NB4 (cell line): ENCODE measurements at places on chromosomes 12 and 14.
A peak's percentile ranks its signal among the peaks of the same experiment; 100 is the strongest.

GRCh38 chr14:59150990-59151389 lies 37.5 kb upstream of the DAAM1 start:
- DNase-seq, result peak; percentile 60

DNA sequence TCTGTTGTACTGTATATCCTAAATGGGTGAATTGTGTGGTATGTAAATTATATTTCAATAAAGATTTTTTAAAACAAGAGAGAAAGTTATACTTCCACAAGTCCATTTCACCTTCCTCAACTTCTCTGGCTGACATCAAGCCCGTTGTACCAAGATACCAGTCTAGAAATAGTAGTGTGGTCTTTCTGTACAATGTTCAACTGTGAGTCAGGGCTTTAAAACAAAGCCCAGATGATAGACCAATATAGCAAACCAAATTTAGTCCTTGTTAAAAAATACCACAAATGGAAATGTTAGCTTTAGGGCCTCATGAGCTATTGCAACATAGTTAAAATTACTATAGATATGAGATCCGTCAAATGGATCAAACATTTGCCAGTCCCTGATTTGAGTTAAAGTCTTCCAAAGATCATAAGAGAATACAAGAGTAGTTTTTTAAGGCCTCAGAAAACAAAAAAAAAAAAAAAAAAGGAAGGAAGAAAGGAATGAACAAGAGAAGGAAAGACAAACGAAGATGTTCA lies 49.0 kb upstream of the EGLN3 start:
- no peak for DNase-seq

DNA sequence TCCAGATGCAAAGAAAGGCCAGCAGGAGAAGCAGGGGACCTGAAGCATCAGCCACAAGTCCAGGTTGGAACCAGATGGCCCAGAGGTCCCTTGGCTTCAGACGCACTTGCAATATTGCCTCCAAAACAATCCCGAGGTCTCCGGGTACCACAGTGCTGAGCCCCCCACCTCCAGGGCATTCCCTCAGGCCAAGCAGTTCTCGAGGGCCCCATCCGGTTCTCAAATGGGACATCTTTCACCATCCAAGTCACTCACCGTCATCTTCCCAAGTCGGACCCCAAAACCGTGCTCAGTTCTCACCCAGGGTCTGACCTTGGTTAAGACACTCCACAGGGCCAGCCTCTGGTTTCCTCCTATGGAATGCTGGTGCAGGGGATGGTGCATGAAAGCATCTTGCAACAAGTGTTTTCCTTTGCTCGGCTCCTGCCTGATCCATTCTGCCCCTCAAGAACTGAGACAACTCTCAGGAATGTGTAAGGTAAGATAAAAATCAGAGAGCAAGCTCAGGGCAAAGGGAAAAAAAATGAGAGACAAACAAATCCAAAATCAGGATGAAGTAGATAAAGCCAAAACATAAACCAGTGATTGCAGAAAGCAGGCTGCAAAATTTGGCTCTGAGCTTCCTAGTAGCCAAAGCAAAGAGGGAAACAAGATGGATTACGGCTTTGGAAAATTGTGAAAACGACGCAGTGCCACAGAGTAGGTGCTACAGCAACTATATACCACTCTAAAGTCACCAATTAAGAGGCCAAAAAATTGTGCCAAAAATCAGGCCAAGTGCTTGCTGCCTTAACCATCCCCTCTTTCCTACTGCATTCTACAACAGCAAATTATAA lies 8.0 kb downstream of the NCOR2 start:
- no peak for DNase-seq

DNA sequence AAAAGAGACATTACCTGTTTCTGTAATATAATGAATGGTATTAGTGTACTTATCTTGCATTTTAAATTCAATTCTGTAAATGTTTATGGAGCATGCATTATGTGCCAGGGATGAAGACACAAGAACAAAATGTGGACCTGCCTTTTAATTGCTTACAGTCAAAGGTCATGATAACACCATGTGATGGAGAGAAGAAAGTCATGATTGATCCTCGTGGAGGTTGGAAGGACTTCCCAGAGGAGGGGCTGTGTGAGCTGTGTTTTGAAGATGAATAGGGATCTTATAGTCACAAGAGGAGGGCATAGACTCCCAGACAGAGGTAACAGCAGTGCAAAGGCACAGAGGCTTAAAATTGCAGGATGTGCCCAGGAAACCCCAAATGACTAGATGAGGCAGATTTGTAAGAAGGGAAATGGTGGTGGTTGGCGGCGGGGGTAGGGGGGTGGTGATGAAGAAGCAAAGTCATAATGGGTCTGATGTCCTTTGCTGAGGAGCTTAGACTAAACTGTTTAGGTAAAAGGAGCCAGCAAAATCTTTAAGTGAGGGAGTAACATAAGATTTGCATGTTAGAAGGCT lies 151.5 kb downstream of the PRKCH start:
- DNase-seq, result peak; percentile 39

- peak; percentile 62 for DNase-seq
Observed at GRCh38 chr14:23568600-23569331, 1.2 kb upstream of the AP1G2 start.

DNA sequence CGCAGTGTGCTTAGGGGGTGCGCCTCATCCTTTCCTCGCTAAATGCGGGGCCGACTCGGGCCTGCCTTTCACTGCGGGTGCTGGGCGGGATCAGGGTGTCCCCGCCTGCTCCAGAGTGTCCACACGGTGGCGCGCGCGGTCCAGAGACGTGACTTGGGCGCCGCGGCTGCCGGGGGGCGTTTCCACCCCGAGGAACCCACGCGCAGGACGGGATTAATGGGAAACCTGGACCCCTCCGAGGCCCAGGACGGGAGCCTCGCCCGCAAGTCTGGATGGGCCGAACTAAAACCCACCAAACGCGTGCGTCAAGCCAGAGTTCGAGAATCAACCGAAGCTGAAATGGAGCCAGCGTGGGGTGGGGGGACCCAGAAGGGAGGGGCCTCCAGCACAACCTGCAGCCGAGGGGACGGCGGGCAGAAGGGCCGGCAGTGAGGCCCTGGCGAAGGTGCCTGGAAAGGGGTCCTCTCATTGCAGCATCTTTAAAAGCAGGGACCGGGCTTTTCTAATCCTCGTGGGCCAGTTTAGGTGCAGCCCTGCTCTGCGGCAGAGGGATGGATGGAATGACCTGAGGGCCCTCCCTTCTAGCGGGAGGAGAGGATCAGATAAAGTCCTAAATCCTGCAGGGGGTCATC lies 93.3 kb downstream of the NINJ2 start:
- peak; percentile 77 for DNase-seq

DNA sequence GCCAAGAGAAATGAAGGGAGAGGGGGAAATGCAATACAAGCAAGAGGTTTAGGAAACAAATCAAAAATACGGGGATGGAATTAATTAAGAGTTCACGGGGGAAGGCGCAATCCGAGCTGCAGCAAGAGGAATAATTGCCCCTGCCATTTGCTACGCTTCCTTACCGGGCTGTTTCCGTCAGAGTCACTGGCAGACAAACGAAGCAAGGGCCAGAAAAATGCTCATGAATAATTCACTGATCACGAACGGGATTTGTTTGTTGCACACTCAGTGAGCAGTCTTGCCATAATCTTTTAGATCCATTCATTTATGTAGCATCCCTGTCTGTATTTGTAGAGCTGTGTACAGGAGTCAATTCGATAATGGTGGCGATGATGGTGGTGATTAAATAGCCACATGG lies 39.0 kb downstream of the PLXNC1 start:
- DNase-seq, result no peak

- no peak for DNase-seq
Observed at GRCh38 chr12:123033392-123034021, 53.0 kb downstream of the ARL6IP4 start.

DNA sequence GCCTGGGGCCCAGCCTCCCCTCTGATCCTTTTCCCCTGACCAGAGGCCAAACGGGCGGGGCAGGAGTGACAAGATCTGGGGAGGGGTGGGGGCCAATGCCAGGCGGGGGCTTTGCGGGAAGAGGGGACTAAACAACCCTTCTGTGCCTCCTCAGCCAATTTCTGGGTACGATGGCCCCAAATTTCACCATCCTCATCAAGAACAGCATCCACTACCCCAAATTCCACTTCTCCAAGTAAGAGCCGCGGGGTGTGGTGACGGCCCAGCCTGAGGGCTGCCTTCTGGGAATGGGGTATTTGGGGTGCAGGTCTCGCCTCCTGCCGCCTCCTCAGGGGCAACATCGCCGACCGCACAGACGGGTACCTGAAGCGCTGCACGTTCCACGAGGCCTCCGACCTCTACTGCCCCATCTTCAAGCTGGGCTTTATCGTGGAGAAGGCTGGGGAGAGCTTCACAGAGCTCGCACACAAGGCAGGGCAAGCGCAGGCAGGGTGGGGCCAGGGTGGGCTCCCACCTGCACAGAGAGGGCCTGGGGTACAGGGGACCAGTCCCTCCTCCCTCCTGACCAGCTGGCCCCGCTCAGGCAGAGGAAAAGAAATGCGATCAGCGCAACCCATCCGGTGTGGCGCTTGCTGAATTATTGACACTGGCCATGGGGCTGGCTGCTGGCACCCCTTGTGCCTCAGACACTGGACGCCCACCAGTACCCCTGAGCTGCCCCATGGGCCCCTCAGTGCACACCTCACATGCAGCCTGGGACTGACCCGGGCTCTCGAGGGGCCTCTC lies 1.7 kb downstream of the P2RX2 start:
- no peak for DNase-seq

GRCh38 chr12:113453330-113453729 lies 18.3 kb downstream of the LHX5 start:
- DNase-seq, result no peak

DNA sequence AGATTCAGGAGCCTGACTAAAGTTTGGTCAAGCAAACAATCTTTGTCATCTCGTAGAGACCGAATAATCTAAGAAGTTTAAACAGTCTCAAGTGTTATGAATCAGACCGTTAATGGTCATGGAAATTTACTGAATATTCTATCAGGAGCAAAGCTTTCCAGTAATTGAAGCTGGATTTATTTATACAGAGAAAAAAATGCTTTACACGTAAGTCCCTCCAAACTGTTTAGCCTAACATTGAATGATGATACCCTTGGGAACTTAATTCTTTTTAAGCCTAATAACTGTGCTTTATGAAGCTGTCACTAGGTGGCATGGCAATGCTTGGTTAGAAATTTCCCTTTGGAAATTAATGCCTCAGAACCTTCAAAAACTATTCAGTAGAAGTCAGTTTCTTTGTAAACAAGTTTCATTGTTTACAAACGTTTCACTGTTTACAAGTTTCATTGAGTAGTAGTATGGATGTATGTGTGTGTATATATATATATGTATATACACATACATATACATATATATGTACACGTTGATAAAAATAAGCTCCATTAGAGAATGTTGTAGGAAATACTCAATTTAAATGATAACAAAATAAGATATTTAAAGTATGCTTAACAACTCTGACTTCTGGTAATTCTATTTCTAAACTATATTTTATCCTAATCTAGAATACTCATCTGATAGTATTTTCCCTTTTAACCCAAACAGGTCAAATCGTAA lies 32.1 kb downstream of the DEPDC4 start:
- DNase-seq, result peak; percentile 68

- DNase-seq, result no peak
Observed at GRCh38 chr12:112750971-112751370, 40.6 kb upstream of the RPH3A start.

- DNase-seq, result no peak
Observed at GRCh38 chr12:114841557-114842251, 157.7 kb upstream of the TBX3 start.

DNA sequence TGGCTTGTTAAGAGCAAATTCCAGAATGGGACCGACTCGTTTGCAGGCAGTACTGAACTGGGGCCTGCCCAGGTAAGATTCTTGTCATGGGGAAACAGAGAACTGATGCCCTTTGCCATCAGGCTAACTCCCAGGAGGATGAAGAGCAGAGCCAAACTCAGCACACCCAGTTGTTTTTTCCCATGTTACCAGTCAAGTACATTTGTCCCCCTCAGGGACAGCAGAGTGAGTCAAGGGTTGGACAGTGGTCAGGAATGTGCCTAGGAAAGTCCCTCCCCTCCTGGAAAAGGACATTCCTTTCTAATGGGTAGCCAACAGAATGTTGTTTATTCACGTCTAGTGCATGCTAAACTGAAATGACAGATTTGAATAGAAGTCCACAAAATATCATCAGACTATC lies 1.6 kb downstream of the ART4 start:
- DNase-seq, result no peak

DNA sequence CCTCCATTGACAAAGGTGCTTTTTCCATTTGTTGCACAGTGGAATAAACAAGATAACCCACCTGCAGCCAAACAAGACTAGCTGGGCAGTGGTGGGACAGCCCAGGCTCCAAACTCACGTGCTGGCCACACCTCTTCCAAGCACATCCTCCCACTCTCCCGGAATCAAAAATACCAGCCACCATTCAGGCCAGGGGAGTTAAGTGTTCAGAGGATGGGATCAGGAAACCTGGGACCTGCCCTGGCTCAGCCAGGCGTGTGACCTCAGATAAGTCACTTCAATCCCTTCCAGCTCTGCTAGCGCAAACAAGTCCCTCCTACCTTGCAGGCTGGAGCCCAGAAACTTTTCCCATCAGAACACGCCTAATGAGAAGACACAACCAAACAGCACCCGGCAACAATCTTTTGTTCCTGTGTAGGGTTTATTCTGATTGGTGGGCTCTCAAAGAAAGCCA lies 43.3 kb downstream of the ACTN1 start:
- DNase-seq, result no peak

DNA sequence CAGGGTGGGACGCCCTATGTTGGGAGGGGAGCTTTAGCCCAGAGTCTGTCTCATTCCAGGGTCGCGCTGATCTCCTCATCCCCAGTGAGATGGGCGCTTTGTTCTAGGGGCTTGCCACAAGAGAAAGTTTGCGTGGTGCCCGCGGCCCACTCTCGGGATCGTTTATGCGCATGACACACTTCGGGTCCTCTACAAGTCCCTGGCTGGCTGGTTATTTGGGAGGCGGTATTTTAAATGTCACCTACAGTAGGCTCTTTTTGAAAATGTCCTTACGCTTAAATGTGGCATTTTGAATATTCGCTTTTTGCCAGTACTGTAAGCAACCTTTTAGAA lies 541 bp downstream of the GOLT1B start:
- peak; percentile 72 for DNase-seq

DNA sequence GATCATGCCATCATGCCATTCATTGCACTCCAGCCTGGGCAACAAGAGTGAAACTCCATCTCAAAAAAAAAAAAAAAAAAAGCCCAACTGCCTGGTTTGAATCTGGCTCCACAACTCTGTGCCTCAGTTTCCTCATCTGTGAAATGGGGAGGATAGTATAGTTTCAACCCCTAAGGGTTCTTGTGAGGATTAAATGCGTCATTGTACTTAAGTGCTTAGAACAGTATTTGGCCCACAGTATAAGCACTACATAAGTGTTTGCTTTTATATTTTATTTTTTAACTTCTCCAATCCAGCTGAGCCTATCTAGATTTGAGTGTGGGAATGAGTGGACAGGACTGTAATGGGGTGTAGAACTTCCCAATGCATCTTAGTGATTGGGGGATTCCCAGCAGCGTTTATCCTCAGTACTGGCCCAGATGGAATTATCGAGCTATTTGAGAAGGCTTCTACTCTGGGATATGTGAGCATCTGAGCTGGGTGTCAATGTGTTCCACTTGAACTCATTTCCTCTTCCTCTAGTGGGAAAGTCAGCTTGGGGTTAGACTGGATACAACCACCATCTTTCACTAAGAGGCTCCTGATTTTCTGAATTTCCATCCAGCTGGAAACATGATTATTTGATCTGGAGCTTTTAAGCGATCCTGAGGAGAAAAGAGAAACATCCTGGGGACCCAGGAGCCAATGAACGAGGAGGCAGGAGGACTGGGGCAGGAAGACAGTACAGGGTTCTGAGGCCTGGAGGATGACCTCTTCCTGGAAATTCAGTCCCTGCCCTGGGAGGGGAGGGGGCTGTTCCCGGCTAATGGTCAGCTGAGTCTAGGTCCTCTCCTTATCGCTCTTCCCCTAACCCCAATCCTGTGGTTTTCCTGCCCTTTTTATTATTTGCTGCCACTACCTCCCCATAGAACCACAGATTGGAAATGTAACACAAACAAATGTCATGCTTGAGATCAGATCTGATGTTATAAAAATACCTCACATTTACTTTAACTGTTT lies 9.3 kb upstream of the ESPL1 start:
- DNase-seq, result no peak
